ENCODE measurements at places on chromosomes 3 and 15.

GRCh38 chr15:73633991-73634495 is 854 bp upstream of the NPTN start:
- no peak for DNase-seq

- peak; percentile 39 for DNase-seq
Measured at GRCh38 chr15:80455668-80456442, 51.7 kb downstream of the ARNT2 start.

DNA sequence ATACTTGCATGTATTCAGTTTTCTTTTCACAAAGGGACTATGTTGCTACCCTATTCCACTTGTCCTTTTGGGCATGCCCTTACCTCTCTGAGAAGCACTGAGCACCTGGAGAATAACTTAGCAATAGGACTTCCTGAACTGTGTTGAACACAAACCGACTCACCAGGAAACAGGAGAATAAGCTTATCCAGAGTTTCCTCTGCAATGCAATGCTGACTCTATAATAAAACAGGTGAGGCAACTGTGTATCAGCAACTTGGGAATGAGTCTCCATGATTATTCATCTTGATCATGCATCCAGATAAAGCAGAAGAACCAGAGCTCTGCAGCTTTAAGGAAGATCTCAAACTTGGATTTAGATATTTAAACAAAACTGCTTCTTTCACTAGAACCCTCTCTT is 806.5 kb downstream of the IGSF11 start:
- no peak for DNase-seq

GRCh38 chr15:71237456-71238188 is 122.4 kb downstream of the THSD4 start:
- DNase-seq, result no peak

DNA sequence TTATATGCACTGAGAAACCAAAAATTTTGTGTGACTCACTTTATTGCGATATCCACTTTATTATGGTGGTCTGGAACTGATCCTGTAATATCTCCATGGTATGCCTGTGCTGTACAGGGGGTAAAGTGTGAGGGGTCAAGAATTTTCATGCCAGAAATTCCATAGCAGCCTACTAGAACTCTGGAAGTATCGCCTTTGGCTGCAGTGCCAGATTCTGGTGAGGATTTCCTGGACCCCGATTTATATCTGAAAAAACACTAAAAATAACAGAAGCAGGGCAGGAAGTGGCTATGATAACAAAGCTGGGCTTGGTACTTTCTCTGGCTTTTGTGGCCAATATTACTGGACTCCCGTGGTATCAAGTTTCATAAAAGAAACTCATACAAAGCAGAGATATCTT is 36.4 kb downstream of the CCDC80 start:
- no peak for DNase-seq

DNA sequence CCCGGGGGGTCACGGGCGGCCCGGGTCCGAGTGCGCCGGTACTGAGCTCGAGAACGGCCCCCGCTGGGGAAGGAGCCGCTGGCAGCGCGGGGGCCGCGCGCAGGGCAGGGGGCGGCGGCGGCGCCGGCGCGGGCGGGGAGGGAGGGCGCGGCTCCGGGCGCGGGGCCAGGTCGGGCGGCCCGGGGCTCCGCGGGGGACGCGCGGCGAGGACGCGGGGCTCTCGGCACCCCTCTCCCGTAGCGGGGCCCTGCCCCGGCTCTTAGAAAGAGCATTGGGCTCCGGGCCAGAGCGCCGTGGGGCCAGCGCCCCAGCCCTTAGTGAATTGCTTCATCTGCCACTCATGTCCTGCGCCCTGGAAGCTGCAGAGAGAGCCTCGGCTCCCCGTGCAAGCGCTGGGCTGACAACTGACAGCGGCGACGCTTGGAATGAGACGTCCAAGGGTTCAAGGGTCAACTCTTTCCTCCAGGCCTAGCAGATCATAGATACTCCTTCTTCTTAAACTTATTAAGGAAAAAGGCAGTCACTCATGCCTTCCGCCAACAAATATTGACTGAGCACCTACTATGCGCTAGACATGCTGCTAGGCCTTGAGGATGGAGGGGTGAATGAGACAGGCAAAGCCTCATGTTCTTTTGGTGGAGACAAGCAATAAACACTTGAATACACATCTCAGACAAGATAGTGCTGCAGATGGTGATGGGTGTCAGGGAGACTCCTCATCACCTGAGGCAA is 140.8 kb downstream of the SMAD6 start:
- peak; percentile 70 for DNase-seq

DNA sequence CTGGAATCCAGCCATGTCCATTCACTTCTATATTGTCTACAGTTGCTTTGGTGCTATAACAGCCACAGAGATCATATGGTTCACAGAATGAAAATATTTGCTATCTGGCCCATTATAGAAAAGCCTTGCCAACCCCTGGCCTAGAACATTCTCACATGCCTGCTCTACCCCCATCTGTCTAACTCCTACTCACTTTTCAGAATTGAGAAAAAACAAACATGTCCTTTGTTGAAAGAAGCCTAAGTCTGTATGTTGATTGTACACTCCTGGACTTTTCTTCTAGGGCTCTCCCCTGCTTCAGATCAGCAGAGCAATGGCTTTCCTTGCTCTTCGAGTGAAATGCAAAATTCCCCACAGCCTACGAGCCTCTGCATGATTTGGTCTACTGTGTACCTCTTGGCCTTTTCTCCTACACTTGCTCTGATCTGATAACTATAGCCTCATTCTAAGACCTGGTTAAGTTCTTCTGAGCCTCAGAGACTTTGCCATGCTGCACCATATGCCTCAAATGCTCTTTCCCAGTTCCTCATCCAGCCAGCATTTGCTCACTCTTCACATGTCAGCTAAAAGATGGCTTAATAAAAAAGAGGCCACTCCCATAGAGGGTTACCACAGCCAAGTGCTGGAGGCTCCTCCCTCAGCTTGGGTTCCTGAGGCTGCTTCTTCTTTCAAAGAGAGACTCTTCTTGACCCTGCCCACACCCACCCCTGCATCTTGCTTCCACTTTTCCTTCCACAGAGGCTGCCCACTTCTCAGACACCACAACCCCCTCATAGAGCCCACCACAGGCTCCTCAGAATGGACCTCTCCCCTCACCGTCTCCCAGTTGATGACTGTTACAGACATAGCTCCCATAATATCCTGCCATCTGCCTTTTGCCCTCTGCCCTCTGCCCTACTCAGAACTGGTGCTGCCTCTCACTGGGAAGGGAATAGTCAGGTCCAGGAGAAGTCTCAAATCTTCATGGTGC is 22.9 kb upstream of the DCLK3 start:
- DNase-seq, result no peak

DNA sequence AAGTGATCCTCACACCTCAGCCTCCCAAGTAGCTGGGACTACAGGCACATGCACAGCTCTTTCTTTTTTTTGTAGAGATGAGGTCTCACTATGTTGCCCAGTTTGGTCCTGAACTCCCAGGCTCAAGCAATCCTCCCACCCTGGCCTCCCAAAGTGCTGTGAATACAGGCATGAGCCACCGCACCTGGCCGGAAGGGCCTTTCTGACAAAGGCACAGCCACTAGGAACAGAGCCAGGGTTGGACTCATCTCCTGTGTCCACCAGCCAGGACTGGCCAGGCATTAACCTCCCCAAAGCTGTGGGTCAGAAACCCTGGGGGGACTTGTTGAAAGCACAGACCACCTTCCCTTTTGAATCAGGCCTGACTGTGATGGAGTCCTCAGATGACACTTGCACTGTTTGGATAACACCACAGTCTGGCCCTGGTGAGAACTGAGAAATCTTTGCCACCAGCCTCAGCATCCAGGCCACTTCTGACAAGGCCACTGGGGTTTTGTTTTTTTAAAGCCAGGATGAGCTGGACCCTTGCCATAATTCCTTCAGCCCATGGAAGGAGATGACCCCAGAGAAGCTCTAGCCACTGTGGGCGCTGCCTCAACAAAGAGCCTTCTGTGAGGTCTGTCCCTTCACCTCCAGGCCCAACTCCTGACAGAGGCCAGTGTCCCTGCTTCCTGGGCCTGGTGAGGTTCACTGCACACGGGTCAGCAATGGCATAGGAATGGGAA is 4.8 kb downstream of the TKT start:
- DNase-seq, result no peak

- DNase-seq, result no peak
Measured at GRCh38 chr15:52523647-52524046, 5.0 kb downstream of the MYO5A start.

GRCh38 chr3:2589336-2589969 is 490.8 kb downstream of the CNTN4 start:
- DNase-seq, result no peak

DNA sequence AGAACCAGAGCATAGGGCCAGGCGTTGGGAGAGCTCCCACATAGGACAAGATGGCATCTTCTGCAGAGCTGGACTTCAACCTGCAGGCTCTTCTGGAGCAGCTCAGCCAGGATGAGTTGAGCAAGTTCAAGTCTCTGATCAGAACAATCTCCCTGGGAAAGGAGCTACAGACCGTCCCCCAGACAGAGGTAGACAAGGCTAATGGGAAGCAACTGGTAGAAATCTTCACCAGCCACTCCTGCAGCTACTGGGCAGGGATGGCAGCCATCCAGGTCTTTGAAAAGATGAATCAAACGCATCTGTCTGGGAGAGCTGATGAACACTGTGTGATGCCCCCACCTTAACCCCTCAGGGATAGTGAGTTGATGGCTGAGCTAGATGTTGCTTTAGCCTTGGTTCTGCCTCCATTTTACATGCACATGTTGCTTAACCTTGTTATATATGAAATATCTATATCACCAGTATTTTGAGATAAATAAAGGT is at the start of gene PYDC2:
Gene PYDC2, plus strand, starts transcription at position 51 of the 483 bp plus-strand sequence. Its CDS starts 0 bp downstream, at position 51.
- DNase-seq, result no peak

- no peak for DNase-seq
Measured at GRCh38 chr15:66960519-66960918, 104.9 kb upstream of the SMAD3 start.

- DNase-seq, result no peak
Measured at GRCh38 chr3:64351713-64352638, 126.7 kb upstream of the PRICKLE2 start.

DNA sequence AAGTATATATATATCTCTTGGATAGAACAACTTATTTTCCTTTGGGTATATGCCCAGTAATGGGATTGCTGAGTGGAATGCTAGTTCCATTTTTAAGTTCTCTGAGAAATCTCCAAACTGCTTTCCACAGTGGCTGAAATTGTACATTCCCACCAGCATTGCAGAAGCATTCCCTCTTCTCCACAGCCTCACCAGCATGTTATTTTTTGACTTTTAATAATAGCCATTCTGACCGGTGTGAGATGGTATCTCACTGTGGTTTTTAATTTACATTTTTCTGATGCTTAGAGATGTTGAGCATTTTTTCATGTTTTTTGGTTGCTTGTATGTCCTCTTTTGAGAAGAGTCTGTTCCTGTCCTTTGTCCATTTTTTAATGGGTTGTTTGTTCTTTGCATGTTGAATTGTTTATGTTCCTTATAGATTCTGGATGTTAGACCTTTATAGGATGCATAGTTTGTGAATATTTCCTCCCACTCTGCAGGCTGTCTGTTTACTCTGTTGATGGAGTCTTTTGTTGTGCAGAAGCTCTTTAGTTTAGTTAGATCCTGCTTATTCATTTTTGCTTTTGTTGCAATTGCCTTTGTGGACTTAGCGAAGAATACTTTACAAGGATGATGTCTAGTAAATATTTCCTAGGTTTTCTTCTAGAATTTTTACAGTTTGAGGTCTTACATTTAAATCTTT is 82.7 kb upstream of the NR2F2 start:
- no peak for DNase-seq

GRCh38 chr3:120683213-120683612 is 1.2 kb upstream of the HGD start:
- no peak for DNase-seq

DNA sequence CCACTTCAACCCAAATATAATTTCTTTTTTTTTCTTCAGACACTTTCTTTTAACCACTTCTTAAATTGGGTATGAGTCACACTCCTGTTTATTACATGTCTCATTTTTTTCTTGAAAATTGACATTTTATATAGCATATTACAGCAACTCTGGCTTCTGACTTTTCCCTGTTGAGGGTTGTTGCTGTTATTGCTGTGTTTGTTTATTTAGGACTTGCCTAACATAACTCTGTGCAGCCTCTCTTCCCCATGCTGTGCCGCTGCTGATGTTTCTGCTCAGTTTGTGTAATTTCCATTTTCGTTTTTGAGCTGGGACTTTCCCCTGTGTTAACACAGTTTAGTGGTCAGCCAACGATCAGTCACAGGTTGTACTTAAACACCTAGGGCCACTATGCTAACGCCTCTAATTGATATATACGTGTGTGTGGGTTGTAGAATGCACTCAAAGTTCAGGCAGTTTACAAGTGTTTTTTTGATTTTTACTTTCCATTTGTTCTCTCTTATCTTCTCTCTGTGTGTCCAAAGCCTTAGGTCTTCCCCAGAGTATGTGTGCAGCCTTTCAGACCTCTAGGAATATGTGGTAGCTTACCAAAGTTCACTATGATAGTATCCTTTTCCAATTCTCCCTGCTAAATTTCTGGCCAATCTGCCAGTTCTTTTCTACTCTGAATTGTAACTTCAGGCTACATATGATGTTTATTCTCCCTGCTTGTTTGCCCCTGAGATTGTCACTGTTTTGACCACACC is 337.2 kb downstream of the ZBTB20 start:
- no peak for DNase-seq

DNA sequence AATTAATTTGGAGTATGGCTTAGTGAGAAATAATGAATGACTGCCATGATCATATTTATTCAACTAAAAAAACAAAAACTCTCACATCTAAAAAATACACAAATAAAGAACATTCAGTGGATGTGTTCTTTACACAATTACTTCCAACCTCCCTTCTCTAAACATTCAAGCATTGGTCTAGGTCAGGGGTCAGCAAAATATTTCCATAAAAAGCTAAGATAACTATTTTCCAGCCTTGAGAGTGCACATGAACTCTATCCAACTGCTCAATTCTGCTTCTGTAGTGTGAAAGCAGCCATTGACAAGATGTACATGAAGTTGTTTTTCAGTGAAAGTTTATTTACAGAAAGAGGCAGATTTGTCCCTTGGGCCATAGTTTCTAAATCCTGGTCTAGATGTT is 406.3 kb downstream of the MAGI1 start:
- no peak for DNase-seq

DNA sequence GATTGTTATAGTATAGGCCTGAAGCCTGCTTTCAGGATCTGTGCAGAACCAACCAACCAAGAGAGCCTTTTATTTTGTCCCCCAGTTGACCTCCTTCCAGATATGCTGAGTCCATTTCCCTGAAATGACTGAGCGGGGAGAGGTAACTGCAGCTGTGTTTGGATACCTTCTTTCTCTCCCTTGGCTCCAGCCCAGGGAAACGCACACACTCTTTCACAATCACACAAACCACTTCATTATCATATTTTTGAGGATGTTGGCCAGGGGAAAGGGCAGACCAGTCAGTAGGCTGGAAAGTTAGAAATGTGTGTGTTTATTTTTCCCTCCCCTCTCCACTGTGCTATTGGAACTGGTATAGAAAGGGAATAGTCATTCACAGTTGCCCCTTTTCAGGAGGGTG is 417.7 kb upstream of the TBL1XR1 start:
- DNase-seq, result no peak

DNA sequence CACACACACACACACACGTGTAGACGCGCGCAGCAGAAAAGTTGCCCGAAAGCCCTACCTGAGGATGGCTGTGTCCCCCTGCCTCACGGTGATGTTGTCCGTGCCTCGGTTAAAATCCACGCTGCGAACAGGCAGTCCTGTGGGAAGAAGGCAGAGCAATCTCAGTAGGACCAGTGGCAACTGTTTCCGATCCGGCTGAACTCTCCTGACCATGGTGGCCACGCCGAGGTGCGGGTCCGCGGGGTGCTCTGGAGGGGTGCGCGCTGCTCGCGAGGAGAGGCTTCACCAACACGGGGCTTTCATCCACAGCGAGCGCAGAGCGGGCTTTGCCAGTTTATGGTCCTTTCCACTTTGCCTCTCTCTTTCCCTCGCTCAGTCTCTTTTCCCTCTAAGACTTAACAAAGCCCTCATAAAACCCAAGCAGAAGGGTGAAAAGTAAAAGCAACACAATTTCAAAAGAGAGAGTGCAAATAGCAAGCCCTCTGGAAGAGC is 422 bp downstream of the LSAMP start:
- DNase-seq, result no peak
